ENCODE measurements at places on chromosomes 6 and 20.

DNA sequence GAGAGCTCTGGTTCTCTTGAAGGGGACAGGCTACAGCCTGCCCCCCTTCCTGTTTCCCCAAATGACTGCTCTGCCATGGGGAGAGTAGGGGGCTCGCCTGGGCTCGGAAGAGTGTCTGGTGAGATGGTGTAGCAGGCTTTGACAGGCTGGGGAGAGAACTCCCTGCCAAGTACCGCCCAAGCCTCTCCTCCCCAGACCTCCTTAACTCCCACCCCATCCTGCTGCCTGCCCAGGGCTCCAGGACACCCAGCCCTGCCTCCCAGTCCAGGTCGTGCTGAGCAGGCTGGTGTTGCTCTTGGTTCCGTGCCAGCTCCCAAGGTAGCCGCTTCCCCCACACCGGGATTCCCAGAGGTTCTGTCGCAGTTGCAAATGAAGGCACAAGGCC, 9.8 kb downstream of the VEGFA start:
- DNase-seq: no peak

GRCh38 chr6:149965194-149966020, 1.7 kb downstream of the ULBP1 start:
- DNase-seq: no peak

DNA sequence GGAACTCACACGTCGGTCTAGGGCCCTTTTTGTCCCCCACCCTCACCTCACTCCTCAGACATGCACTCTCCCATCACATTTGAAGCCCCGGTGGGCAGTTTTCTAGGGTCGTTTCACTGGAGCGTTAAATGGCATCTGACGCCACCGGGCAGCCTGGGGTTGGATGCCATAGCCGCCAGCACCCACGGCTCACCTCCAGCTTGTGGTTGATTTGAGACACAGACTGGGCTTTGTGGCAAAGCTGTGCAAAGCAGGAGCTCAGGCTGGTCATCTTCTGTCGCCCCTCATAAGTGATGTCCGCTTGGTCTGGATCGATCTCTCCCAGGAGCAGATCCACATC, 530 bp downstream of the GOPC start:
- no peak for DNase-seq

DNA sequence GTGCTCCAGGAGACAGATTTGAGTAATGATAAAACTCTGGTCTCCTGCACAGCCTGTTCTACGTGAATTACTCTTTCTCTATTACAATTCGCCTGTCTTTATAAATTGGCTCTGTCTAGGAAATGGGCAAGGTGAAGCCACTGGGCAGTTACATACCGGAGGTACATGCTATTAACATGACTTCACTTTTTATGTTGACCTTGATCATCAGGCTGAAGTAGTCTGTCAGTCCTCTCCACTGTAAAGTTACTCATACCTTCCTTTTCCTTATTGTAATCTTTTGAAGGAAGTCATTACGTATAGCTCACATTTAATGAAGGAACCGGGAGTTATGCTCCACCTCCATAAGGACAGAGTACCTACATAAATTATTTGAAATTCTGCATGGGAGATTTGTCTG, 19.9 kb upstream of the KHDC1 start:
- no peak for DNase-seq

DNA sequence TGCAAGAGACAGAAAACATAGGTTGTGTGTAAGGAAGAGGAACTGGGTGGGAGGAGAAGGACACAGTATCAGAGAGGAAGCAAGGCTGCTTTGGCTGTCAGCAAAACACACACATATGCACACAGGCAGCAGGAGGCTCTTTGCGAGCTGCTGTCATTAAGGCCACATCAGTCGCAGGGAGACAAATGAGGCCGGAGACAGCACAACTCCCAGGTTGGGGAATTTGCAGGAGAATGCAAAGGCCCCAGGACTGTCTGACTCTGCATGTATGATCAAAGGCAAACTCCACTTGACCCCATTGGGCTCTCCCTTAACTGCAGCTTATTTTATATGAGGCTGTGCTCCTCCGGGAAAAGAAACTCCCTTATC, 35.3 kb downstream of the METTL24 start:
- DNase-seq: no peak

DNA sequence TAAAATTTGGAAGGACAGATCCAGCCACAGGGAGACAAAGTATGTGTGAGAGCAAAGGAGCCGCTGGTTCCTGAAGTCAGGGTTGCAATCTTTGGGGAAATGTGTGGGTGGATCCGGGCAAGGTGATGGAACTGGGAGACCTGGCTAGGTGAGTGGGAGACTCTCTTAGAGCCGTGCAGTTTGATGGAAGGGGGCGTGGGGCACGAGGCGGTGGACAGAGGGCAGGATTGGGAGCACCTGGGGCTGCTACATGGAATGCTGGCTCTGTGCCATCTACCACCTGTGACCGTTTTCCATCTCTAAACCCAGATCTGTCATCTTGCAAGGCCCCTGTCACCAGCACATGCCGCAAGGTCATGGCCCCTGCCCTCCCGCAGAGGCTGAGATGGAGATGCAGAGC, 268.4 kb downstream of the SMOC2 start:
- DNase-seq: no peak

GRCh38 chr20:53493311-53493857, 100.3 kb downstream of the ZNF217 start:
- DNase-seq: no peak

DNA sequence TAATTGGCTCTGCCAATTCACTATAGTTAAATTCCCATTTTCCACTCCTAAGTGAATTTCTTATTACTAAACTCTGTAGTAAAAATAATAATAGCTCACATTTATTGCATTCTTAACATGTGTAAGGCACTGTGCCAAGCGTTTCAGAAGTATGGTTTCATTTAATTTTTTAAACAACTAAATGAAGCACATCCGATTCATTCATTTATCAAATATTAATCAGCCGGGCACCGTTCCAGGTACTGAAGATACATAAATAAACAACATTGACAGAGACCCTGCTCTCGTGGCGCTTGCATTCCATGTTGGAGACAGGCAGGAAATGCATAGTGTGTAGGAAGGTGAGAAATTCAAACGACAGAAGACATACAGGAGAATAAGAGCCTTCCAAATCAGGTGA, 423.2 kb upstream of the JARID2 start:
- DNase-seq: no peak

DNA sequence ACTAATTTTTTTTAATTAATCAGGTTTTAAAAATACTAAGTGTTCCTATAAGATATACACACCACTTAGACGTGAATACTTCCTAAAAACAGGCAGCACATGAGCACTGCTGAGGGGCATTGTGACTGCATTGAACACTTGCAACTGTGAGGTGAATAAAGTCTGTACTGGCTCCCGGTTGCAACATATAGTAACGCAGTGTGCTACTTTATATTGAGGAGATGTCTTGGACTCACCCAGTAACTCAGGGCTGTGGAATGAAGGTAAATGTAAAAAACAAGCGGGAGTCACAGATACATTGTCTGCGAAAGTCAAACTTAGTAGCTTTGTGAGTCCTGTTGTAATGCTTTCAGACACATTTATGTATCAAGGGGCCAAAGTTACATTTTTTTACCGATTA, 17.0 kb upstream of the HLA-A start:
- DNase-seq: no peak

DNA sequence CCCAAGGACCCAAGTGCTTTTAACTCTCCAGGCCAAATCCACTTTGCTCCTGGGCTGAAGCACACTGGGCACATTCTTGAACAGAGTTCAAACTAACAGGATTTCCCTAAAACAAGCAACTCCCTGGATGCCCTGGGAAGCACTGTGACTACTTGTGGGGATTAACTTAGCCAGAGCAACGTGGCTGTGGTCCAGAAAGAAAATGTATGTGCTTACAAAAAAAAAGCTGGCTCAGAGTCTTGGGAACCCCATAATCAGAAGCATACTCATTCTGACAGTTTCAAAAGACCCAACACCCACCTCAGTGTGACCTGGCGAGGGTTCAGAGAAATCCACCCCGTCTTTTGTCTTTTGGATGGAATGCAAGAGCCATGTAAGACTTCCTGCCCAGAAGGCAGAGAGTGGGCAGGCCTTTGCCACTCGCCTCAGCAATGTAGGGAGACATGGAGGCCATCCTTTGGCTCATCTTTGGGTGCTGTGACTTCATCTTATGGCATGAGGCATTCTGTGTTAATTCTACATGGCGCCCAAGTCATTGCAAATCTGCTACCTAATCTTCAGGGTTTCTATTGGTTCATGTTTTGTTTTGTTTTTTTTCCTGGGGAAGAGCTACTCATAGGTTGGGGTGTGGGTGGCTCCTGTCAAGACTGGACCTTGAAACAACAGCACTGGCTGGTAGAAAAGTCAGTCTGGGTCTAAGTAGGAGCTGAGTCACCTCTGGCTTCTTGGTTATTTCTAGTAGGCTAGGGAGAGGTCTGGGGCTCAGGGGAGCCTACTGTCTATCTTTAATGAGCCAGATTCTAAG, 248.6 kb upstream of the SUPT3H start:
- DNase-seq: peak; percentile 58

DNA sequence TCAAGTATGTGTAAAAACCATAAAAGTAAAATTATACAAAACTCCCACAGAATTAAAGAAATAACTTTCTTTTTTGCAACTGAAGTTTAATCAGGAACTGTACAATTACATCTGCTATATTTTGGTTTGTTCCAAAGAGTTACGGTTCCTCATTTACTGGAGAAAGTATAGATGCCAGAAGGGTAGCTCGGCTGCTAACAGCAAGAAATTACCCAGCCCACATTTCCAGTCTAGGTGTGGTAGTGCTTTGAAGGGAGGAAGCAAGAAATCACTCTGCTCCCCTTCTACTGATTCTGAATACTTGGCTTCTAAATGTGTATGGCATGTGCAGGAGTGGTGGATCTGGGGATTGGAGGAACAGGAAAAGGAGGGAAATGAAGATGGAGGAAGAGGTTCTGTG, 441.3 kb downstream of the CDC5L start:
- DNase-seq: no peak

GRCh38 chr6:35477551-35478179, 9.5 kb downstream of the RPL10A start:
- DNase-seq: no peak

DNA sequence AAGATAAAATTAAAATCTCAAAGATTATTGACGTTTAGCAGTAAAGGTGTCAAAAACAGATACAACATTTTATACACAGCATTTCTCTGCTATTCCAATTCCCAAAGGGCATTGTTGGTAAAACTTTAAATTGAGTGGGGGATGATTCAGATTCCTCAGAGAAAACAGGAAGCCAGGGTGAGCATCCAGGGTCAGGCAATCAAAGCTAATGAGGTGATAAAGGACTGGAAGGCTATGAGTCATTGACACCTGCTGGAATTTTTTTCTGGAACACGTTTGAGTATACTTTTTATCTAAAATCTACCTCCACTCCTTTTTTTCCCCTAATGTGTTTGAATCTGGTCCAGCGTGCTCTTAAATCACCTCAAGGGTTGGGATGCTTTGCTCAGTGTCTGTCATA, 52.2 kb downstream of the FKBP1C start:
- DNase-seq: no peak

DNA sequence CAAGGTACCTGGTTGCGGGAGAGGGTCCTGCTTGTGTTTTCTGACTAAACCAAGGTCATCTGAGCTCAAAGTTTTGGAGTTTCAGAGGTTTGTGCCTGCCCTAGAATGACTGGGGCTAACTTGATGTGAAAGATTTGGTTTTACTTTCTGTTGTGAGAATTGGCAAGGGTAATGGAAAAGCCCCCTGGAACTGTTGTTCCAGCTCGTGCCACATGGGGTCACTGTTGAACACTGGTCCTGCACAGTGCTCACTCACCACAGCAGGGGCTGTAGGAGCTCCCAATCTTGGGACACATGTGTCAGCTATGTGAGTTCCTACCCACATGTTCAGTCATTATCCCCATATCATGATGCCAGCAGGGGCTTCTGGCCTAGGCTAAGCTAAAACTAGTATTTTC, 6.5 kb downstream of the TGM6 start:
- no peak for DNase-seq

DNA sequence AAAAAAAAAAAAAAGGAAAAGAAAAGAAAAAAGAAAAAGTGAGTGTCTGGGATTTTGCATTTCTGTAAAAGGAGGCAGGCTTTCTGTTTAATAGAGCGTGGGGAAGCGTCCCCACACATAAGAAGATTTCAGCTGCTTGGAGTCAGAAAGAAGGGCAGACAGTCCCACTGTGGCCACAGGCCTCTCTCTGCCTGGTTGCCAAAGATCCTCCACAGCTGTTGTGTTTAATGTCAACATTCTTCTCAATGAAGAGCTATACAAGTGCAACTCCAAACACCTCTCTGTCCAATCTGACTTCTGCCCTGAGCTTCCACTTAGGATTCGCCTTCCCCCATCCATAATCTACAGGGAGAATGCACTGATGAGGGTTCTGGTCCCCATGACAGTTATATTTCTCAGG, 64.3 kb upstream of the MLN start:
- DNase-seq: no peak

DNA sequence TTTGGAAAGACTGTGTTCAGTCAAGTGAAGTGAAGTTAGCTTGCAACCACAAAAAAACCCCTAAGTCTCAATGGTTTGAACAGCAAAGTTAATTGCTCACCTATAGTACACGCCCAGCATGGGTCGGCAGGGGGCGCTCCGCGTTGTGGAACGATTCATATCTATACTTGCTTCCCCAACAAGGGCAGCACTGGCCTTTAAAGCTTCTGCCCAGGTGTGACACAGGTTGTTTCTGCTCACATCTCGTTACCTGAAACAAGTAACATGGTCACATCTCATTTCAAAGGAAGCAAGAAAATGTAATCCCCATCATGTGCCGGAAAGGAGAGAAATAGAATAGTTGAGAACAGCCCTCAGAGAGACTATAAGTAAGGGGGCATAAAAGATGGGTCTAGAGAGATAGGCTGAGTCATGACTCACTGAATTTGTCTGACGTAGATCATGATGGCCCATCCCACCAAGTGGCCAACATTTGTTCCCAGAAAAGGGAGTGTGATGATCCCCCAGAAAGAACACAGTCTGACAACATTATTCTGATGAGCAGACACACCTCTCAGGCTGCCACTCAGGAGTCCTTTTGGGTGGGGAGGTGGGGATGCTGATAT, 29.0 kb downstream of the HNF4A start:
- no peak for DNase-seq

DNA sequence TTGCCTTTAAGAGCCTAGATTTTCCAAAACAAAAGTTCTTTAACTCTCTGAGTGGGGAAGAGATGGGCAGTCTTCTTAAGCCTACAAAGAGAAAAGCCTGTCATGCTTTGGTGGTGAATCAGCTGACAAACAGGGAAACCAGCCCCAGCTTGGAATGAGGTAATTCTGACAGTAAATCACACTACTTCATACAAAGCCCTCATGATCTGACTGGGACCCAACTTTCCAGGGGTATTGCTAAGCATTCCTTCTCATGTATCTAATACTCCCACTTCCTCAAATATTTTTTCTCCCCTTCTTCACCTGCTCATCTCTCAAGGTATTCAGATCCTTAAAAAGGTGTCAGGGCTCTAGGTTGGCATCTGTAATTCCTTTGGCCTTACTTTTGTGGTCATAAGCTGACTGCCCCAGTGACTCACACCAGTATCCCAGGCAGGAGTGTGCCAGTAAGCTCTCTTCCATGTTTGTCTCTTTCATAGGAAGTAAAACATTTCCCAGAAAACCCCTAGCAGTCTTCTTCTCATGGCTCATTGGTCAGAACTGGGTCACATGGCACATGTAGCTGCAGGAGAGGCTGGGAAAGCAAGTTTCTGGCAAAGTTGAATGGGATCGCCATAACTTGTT, 15.0 kb upstream of the TBC1D22B start:
- peak; percentile 35 for DNase-seq

- no peak for DNase-seq
These were observed 79.8 kb downstream of the TBC1D7 start for GRCh38 chr6:13248584-13248985.

- DNase-seq: no peak
These were observed 5.9 kb downstream of the CST1 start for GRCh38 chr20:23744817-23745216.

Data from GOT3 (cell line).